ENCODE measurements at places on chromosomes 2 and 18.

- DNase-seq, result no peak
These were observed 163.0 kb upstream of the LINC00305 start for GRCh38 chr18:64311859-64312258.

- DNase-seq, result no peak
These were observed 92.7 kb upstream of the CD302 start for GRCh38 chr2:159890551-159891266.

GRCh38 chr2:2294183-2294690, 36.8 kb downstream of the MYT1L start:
- no peak for DNase-seq

DNA sequence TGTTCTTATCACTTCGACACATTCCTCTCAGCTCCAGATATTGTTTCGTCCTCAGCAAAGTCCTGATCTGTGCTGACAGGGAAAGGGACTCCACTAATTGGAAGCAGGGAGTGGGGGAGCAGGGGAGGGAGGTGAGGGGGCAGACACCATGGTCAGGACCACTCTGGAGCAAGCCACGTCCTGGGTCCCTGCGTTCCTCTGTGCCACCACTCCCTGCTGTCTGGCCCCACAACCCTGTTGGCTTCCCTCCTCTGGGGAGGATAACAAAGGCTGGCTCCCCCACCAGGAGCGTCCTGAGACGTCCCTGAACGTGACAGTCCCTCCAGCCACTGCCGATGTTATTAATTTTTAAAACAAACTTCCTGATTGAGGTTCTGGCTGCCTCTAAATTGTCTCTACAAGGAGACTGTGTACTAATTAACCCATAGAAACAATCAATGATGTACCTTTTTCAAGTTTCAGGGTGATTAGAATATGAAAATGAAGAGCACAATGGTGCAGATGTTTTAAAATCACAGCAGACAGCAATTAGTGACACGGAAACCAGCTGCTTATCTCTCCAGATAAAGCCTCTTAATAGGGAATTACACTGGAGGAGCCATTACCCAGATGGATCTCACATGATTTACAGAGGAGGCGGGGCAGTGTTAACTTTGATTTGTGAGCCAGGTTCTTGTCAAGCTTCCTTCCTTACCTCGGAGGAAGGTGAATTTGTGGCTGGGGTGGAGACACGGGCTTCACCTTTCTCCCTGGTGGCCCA, 257.5 kb downstream of the SETBP1 start:
- DNase-seq, result no peak

DNA sequence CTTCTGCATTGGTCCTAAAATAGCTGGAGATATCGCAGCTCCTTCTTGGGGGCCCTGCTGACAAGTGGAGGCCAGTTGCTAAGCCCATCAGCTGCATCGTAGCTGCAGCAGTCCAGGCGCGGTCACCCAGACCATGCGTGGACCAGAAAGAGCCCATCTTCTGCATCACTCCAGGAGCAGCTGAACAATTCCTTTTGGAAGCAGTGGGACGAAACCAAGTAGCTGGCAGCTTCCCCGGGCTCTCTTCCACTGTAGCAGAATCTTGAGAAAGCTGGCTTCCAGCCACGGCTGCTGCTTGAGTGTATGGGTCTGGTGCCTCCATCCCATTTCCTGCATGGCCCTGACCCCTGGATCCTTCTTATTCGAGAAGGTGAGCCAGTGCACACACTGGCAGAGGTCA, 22.2 kb upstream of the CAB39 start:
- DNase-seq, result no peak

DNA sequence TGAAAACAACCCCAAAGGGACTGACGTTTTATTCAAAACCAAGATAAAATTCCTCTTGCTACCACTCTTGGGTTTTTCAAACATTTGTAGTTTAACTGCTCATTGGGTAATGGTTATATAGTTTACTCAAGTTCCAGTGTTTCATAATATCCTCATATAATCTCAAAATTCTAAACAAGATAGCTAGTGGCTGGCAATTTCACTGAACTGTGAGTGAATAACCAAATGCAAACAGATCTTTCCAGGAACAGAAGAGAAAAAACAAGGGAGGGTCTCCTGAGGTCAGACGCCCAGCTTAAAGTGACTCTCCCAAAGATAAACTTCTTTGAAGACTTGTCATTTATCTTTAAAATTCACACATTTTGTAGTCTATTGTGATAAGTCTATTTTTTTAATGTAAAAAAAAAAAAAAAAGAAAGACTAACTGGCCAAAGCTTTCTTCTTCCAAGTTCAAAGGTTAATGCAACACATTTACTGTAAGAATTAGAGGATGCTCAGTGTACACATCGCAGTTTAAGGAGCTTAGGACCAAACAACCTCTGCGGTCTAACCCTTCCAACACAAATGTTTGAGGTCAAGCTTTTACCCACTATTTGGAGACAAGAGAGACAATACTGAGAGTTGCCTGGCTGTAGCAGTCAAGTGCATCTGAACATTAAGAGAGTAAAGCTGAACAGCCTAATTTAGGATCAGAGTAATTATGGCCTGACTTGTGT, 26.6 kb downstream of the LPIN2 start:
- DNase-seq, result no peak

- no peak for DNase-seq
These were observed 143.9 kb upstream of the ASB18 start for GRCh38 chr2:236408090-236408489.

GRCh38 chr2:185268651-185269050, 470.0 kb upstream of the FSIP2 start:
- DNase-seq, result no peak

DNA sequence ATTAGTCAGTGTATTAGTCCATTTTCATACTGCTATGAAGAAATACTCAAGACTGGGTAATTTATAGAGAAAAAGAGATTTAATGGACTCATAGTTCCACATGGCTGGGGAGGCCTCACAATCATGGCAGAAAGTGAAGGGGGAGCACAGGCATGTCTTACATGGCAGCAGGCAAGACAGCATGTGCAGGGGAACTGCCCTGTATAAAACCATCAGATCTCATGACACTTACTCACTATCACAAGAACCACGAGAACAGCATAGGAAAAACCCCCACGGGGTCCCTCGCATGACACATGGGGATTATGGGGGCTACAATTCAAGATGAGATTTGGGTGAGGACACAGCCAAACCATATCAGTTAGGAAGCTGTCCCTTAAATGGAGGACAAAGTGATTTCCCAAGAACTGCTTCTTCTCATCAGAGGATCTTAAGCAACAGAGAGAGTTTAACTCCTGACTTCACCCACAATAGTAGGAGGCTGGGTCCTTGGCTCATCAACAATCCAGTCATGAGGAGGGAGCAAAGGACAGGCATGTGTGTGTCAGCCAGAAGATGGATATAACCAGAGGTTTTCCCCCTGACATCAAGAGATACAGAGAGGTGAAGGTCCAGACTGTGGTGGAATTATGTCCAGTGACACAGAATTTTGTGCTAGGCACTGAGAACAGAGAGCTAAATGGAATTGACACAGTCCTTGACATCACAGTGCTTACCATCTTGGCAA, 203.8 kb upstream of the SH3BP4 start:
- no peak for DNase-seq

DNA sequence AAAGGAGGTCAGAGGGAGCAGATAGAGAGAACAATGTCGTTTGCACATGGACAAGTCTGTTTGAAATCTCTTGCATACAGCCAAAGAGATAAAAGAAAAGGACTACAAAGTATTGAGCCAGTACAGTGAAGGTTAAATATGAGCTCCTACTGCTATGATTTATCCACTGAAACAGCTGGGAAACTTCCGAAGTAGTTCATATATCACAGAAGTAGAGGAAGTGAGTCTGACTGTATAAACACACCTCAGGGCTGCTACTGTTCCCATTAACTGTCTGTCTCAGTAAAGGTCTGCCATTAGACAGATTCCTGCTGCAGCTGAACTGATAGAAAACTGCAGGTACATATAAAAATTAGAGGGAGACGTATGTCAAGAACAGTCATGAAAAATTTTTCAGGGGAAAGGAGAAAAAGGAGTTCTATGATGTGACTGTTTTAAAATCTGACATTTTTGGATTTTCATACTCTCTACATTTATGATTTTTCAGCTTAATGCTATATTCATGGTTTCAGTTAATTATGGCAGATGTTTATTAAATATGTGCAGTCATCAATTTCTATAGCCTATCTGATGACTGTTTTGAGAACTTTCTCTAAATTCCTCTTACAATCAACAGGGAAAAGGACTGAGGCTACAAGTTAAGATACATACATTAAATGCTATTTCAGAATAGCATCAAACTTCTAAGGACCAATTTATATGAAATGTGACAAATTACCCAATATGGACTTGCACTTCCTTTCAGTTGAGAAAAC, 364.7 kb downstream of the ERBB4 start:
- no peak for DNase-seq

DNA sequence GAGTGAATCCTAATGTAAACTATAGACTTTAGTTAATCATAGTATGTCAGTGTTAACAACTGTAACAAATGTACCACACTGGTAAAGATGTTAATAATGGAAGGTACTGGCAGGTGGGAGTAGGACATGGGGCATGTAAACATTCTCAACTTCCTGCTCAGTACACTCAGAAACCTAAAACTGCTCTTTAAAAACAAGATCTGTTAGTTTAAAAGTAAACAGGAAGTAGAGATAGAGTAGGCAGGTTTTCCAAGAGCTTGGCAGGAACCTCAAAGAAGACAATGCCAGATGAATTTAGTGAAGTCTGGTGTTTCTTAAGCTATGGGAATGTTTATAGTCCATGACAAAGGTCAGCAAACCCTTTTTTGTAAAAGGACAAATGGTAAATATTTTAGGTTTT, 46.6 kb downstream of the CCDC138 start:
- DNase-seq, result no peak

DNA sequence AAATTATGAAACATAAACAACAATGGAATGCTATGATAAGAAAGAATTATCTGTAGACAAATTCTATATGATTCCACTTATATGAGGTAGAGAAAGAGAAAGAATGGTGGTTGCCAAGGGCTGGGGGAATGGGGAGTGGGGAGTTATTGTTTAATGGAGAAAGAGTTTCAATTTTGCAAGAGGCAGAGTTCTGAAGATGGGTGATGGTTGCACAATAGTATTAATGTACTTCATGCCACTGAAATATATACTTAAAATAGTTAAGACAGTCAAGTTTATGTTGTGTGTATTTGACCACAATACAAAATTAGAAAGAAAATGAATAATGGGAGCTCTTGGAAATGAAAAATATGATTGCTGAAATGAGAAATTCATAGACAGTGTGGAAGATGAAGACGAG, 22.6 kb upstream of the FAM117B start:
- no peak for DNase-seq

- DNase-seq, result no peak
These were observed 172.2 kb downstream of the TMEM247 start for GRCh38 chr2:46651363-46652099.

DNA sequence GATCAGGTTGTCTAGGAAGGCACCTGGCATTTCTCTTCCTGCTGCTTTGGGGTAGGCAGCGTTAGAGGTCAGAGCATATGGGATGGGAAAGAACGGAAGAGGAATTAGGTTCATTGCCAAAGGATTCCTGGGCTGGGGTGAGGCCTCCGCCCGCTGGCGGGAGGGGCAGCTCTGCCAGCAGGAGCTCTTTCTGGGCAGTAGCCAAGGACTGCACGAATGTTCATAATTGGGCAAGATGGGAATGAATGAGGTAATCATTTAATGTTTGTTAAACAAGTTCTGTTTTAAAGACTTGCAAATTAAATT, 253.9 kb downstream of the AGAP1 start:
- DNase-seq, result no peak

DNA sequence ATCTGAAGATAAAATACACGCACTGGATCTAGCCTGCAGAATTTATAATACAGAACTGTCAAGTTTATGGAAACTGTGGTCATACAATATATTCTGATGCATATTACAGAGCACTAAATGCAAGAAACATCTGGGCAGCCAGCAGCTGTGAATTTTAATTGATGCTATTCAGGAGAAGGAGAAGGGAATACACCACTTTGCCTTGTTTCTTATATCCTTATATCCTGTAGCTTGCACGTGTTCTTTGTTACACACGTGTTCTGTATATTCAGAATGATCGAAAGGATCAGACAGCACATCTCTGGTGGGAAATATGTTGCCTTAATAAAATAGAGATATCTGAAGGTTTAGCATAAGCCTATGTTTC, 335.8 kb downstream of the AGPS start:
- DNase-seq, result no peak

GRCh38 chr2:222494104-222494739, 69.9 kb downstream of the SGPP2 start:
- DNase-seq, result no peak

DNA sequence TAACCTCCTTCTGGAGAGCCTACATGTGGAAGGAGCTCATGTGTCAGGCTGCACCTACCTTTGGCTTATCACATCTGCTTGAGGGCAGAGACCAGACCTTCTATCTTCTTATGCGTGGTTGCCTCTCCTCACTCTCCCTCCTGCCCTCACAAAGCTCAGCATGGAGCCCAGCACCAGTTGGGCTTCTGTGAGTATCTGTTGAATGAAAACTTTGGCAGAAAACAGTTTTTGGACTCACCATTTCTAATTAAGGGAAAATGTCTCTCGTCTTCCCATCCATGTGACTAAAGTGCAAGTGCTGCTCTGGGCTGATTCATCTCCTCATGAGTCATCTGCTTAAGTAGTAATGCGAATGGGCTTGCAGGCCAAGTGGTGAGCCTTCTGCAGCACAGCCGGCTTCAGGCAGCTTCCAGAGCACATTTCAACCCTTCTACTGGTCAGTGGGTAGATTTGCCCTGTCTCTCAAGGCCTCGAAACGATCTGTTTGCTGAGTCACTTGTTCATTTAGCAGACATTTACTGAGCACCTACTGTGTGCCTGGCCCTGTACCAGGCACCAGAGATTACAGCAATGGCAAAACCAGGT, 102.6 kb downstream of the VSNL1 start:
- peak; percentile 56 for DNase-seq

- DNase-seq, result no peak
These were observed 86.1 kb downstream of the SLC4A10 start for GRCh38 chr2:161710131-161710915.

DNA sequence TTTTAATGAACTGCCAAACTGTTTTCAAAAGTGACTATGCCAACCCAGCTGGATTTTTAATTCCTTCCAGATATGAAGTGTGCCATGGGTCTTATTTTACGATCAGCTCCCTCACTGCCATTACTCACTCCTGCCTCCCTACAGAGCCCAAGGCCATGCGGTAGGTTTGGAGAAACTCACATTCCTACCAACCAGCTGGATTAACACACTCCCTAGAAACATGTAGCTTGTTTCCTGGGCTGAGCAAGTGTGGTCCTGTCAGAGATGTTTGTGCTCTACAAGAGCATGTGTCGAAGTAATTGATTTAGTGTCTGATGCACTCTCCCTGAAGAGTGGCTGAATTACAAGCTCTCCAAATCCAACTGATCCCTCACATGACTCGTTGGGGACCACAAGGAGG, 82.5 kb downstream of the SPP2 start:
- DNase-seq, result no peak

DNA sequence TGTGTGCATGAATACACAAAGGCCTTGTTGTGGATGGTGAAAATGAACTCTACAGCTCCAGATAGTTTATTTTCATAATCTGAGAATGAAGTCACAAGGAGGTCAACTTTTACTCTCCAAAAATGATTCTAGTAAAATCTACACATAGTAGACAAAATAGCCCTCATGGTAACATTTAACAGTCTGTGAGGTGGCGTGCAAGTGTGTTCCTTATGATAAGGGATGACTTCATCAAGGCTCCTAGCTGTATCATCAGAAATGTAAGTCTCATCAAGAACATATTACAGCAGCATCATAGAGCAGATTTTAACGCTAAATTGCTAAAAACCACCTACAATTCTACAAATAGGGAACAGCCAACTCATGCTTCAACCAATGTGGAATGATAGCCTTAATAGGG, 72.3 kb upstream of the RIOK3 start:
- DNase-seq, result no peak

GRCh38 chr2:181188605-181189004, 208.2 kb downstream of the UBE2E3 start:
- DNase-seq, result no peak
